ENCODE measurements at places on chromosomes 7 and 10.
A peak's percentile ranks its signal among the peaks of the same experiment; 100 is the strongest.

DNA sequence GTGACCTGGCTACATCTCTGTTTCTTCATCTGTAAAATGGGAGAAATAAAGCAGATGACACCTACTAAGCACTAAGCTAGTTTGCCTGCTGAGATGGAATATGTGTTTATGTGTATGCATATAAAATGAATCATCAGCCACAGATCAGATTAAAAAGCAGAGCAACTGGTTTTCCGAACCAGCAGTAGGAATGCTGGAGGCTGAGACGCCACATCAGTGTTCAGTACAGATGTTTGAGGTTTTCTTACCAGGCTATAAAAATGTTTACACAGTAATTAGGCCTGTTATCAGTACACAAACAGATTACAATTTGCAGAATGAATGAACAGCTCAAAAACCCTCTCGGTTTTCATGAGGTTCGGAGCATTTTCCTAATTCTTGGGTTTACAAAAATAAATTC is 85.8 kb downstream of the CALN1 start:
- no peak for DNase-seq

GRCh38 chr7:154777023-154777422 is 225.9 kb downstream of the PAXIP1 start:
- peak; percentile 24 for DNase-seq

- DNase-seq, result no peak
Observed at GRCh38 chr7:47539398-47540052, 42.4 kb downstream of the TNS3 start.

DNA sequence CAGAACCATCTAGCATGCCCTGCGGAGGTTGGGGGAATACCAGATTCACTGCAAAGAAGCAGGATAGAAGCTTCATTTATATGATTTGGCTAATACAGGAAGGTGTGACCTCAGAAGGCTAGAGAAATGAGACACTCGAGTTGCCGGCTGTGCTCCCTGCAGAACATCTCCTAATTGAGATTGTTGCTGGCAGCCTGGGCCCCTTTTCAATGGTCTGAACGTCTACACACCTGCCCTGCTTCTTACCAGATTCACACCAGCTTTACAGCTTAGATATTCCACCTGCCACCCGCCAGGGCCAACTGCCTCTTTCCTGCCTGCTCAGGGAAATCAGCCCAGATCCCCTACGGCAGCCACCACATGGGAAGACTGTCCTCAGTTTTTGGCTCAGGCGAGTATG is 475.3 kb upstream of the AUTS2 start:
- no peak for DNase-seq

DNA sequence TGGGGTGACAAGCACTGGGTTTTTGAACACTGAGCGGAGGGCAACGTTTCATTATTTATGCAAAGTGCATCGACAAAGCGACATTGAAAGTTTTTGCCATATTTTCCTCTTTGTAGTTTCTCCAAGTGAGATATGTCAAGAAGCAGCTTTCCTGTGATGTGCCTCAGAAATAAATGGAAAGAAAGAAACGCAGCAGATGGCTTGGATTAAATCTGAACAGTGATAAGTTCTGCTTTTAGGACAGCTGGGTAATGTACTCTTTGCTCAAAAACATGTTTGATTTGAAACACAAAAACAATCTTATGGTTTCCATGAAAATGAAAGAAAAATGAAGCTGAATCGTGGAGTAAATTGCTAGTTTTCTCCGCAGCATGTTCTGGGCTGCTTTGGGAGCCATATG is 166.3 kb downstream of the PTPRN2 start:
- DNase-seq, result no peak

- peak; percentile 23 for DNase-seq
Observed at GRCh38 chr10:117168729-117169128, 28.6 kb upstream of the KCNK18 start.

- DNase-seq, result no peak
Observed at GRCh38 chr10:124745252-124745651, 1.1 kb upstream of the FAM53B start.

- no peak for DNase-seq
Observed at GRCh38 chr7:25095516-25096345, 29.3 kb downstream of the CYCS start.

DNA sequence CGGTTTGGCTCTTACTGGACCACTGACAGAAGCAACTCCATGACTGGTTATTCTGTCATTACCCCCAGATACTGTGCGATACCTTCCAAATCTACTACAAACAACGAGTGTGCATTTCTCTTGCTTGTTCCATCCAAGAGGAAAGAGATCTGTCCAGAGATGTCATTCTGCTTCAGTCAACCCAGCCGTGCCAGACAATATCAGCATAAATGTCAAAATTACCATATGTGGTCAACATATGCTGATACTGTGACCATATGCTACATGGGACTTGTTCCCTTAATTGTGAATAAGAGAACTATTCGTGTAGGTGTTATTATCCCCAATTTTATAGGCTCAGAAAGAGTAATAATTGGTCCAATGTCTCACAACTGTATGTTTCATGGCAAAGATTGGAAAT is 143.2 kb upstream of the PRSS1 start:
- no peak for DNase-seq

DNA sequence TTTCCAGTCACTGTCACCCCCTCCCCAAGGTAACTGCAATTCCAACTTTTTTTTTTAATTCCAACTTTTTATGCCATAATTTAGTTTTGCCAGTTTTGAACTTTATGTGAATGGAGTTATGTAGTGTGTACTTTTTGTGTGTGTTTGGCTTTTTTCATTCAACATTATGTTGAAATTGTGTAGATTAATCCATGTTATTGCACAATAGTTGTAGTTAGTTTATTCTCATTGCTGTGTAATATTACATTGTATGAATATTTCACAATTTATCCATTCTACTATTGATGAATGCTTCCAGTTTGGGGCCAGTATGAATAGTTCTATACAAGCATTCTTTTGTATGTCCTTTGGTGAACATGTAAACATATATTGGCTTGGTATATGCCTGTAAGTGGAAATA is 32.5 kb downstream of the MXI1 start:
- no peak for DNase-seq

DNA sequence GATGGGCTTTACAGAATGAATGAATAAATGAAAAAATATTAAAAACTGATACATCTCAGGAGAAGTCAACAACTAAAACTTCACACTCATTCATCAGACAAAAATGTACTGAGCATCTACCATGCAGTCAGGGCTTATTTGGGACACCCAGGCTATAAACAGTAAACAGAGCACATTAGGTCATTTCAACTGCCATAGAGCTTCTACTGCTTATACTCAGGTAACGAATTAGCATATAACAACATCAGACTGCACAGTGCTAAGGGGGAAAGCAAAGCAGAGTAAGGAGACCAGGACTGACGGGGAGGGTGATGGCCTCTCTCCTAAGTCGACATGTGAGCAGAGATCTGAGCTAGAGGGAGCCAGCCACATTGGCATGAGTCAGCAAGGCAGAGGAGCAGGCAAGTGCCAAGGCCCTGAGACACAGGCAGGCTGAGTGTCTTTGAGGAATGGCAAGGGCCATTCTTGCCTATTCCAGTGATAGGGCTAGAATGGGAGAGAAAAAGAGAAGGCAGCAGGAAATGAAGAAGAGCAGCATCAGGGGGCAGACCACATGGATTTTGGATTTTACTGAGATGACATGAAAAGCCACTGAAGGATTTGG is 528.9 kb downstream of the PARD3 start:
- DNase-seq, result no peak

DNA sequence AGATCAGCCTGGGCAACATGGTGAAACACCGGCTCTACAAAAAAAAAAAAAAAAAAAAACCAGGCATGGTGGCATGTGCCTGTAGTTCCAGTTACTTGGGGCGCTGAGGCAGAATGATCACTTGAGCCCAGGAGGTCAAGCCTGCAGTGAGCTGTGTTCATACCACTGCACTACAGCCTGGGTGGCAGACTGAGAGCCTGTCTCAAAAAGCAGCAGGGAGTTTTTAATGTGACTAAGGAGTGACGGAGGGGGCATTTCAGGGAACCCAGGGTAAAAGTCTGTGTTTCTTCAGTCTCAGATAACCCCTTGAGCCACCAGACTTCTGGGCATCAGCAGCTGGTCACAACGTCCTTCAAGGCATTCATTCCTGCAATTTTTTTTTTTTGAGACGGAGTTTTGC is 2.2 kb upstream of the C10orf95 start:
- no peak for DNase-seq

GRCh38 chr7:138948403-138948802 is 32.8 kb downstream of the KIAA1549 start:
- DNase-seq, result no peak

- DNase-seq, result no peak
Observed at GRCh38 chr10:76868098-76868977, 769.3 kb downstream of the KCNMA1 start.

GRCh38 chr7:42869131-42870020 is 42.5 kb downstream of the C7orf25 start:
- DNase-seq, result no peak

DNA sequence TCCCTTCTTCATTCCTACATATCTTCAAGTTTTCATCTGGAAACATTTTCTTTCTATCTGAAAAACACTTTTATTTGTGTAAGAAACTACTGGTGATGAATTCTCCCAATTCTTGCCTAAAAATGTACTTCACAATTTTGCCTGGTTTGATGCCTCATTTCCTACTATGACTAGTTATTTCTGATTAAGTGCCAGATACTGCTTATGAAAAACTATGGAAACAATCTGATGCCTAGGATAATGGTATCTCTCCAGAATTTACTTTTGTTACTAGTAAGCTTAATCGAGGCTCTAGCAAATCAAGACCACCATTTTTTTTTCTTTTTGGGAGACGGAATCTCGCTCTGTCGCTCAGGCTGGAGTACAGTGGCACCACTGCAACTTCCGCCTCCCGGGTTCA is 31.3 kb downstream of the CACUL1 start:
- no peak for DNase-seq

GRCh38 chr7:34425194-34425593 is 232.8 kb upstream of the NPSR1 start:
- no peak for DNase-seq

GRCh38 chr10:128687408-128687807 is 561.2 kb upstream of the MKI67 start:
- DNase-seq, result no peak

GRCh38 chr10:4581929-4582328 is 244.1 kb upstream of the AKR1E2 start:
- DNase-seq, result no peak

DNA sequence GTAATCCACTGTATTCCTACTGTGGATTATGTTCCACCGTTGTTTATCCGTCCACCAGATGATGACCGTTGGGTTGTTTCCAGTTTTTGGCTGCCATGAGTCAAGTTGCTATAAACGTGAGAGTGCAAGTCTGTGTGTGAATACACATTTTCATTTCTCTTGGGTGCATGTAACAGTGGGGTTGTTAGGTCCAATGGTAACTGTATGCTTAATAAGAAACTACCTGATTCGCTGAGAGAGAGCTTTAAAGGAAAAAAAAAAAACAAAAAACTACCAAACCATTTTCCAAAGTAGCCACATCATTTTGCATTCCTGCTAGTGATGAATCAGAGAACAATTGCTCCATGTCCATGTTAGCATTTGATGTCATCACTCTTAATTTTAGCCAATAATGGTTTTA is 15.9 kb downstream of the UBN2 start:
- no peak for DNase-seq
